ENCODE measurements at places on chromosomes 5 and 9.
A peak's percentile ranks its signal among the peaks of the same experiment; 100 is the strongest.

GRCh38 chr9:109604781-109605180, 106.7 kb upstream of the PTPN3 start:
- no peak for DNase-seq

DNA sequence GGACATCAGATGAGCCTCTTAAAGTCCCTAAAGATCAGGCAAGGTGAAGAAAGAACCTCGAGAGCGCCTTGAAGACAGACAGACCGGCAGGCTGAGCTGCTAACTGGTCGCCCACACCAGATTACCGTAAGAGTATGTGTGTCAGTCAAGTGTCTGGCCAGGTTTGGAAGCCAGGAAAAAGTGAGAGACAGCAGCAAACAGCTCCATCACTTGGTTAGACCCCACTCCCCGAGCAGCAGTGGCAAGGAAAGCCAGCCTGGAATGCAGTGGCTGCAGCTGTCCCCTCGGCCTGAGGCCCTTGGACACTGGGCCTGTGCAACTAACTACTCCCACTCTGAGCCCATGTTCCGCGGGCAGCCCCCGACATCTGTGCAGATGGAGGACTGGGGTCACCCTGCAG, 214.1 kb downstream of the DIRAS2 start:
- DNase-seq = no peak

- DNase-seq = no peak
Measured at GRCh38 chr5:756865-757345, 27.6 kb downstream of the ZDHHC11B start.

GRCh38 chr5:89181546-89181945, 298.6 kb upstream of the MEF2C start:
- no peak for DNase-seq

DNA sequence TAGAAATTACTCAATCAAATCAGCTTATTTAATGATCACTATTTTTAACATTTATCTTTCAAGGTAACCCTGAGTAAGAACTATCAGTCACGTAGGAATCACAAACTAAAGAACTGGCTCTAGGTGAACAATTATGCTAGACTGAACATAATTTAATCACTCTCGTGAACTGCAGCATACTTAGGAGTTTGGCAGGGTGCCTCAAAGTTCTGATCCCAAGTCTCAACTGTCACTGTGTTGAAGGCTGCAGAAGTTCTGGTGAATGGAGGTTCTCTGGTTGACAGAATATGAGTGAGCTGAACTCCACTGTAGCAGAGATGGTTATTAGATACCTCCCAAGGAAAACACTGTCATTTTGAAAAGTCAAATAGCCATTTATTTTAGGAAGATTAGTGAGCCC, 89.1 kb downstream of the KLHL3 start:
- no peak for DNase-seq

DNA sequence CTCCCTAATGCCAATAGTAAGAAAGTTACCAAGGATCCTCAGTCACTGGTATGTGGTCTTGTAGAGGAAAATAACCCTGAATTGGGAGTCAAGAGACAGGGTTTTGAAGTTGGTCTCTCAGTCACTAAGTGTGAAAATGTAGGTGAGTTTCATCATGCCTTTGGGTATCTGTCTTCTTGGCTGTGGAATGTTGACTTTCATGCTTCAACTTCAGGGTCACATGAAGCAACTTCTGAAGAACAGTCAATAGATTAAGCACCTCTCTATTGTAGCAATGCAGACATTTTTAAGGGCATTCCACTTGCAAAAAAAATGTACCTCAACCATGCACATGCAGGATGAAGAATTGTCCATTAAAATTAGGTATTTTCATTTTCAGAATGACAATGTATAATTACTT, 194.6 kb downstream of the CSNK1G3 start:
- no peak for DNase-seq

GRCh38 chr5:141326088-141326854, 4.0 kb upstream of the PCDHGA1 start:
- peak; percentile 62 for DNase-seq

GRCh38 chr9:121486043-121486442, 13.6 kb downstream of the GGTA1 start:
- DNase-seq = no peak

DNA sequence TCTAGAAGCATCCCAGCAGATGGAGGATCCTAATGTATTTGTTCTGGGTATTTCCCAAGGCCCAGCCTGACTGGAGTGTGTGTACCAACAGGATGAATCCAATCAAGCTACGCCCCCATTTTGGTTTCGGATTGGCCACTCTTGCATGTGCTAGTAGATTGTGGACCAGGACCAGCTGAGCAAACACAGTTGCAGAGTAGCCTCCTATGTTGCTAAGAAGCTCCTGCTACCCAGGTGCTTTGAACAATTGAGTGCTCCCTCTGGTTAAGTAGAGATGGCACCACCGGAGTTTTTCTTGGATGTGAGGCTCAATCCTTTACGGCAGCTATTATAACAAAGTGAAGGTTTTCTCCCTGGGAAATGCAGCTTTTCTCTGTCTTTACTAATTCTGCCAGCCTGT, 204.5 kb downstream of the NTRK2 start:
- DNase-seq = no peak

DNA sequence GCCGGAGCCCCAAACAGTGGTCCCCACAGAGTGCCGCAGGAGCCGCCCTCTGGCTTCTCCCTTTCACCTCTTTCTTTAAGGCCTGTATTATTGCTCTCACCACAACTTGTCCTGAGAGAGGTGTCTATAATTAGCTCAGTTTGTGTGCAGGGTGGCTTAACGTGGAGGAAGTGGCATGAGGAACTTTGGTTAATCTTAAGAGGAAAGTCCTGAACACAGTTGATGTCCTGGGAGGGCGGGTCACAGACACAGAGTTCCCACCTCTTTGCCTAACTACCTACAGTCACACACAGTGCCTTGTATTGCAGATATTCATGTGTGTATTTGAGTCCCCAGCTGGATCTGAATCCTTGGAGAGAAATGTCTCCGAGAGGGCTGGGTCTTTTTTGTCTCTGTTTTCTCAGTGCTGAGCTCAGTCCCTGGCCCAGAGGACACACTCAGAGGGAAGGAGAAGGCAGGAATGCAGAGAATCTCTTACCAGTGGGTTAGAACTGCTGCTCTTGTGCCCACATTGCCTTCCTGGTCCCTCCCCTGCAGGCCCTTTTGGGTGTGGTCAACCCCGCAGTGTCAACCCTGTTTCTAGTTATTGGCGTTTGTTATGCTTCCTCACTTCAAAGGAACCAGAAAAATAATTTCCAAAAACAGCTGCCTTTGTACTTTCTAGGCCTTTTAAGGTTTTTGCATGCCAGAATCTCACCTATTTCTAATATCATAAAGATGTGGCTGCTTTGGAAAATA, 392.5 kb downstream of the KDM4C start:
- DNase-seq = no peak

- DNase-seq = no peak
Measured at GRCh38 chr5:140383300-140383699, 18.3 kb upstream of the ANKHD1 start.

DNA sequence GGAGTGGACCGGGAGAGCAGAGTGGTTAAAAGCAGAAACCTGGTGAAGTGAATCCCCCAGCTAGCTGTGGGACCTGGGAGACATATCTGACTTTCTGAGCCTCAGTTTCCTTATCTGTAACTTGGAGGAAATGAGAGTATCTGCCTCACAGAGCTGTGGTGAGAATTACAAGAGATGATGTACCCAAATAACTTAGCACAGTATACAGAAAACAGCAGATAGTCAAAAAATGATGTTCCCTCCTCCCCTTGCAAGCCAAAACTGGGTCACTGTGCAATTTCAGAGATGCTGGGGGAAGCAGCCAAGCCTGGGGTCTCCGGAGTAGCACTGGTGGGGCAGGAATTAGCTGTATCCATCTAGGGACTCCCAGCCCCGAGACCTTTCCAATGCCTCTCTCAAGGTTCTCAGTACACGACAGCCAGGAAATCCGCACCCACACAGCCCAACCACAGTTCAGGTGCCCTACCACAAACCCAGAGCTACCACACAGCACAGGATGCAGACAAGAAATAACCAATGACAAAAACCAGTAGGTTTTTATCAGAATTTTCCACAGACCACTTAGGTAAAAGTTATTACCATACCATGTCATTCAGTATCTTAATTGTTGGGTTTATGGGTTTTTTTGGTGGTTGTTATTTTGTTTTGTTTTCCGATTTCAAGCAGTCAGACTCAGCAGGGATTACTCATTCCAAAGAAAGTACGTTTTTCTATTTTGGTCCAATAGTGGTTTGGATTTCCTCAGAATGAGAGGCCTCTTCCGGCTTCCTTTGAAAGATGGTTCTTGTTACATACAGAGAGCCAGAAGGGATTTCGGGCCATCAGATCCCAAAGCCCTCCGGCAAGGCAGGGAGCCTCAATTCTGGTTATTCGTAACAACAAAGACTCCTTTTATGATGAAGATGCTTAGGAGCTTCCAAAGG, 4.9 kb upstream of the HRH2 start:
- peak; percentile 45 for DNase-seq

- DNase-seq = no peak
Measured at GRCh38 chr9:100459963-100460362, 13.0 kb upstream of the TMEFF1 start.

- DNase-seq = no peak
Measured at GRCh38 chr5:140363631-140364471, 3.9 kb downstream of the SLC4A9 start.

DNA sequence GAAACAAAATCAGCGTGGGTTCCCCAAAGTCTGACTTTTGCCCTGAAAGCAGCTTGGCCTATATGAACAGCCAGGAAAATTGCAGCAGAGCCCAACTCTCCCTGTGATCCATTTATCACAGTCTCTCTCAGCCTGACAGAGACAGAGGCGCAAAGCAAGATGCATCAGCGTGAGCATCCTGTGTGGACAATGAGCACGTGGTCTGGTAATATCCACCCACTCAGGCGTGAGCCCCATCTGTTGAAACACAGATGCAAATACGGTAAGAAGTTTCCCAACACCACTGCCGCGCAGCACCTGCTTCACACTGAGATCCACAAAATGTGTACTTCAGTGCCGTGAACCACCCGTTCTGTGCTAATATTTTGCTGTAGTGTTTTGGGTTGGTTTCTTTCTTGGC, 114.6 kb downstream of the MRPL36 start:
- no peak for DNase-seq

GRCh38 chr9:97504381-97505216, 3.1 kb downstream of the TMOD1 start:
- no peak for DNase-seq

GRCh38 chr5:127744241-127744640, 41.0 kb downstream of the CCDC192 start:
- no peak for DNase-seq

DNA sequence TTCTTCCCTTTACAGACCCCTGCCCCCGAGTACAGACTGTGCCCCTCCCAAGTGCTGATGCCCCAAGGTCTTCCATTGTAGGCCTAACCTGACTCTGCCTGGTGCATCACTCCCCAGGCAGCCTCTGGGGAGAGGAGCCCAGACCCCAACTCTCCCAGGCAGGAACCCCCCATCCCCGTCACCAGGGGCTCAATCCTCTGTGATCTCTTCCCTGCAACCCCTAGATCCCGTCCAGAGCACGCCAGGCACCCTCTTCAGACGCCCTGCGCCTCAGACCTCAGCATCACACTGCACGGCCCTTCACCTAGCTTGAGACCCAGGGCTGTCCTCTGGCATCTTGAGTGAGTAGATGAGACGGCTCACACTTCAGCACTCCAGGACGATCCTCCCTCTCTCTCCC, 6.4 kb upstream of the EGR1 start:
- no peak for DNase-seq

DNA sequence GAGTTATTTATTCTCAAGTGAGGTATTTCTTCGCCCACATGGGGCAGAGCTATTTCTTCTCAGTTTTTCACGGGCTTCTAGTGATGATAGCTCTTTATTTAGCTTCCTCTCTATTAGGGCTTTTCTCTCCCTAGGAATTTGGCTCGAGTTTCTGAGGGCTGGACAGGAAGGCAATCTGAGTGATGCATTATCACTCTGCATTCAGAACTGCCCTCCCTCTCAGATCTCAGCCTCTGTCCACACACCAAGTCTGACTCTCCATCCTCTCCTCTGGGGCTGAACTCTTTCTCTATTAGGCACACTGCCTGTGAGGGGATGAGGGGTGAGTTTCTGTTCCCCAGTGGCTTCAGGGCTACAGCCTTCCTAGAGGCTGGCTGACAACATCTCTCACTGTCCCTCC, 14.9 kb upstream of the SCAMP1 start:
- peak; percentile 44 for DNase-seq

DNA sequence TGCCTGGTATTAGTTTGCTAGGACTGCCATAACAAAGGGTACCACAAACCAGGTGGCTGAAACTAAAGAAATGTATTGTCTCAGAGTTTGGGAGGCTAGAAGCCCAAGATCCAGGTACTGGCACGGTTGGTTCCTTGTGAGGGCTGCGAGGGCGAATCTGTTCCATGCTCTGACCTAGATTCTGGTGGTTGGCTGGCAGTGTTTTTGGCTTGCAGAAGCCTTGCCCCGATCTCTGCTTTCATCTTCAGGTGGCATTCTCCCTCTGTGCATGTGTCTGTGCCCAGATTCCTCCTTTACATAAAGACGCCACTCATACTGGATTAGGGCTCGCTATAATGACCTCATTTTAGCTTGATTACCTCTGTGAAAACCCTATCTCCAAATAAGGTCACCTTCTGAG, 36.7 kb downstream of the RAI14 start:
- DNase-seq = no peak

GRCh38 chr5:125412561-125413495, 666.4 kb upstream of the ZNF608 start:
- DNase-seq = peak; percentile 76

DNA sequence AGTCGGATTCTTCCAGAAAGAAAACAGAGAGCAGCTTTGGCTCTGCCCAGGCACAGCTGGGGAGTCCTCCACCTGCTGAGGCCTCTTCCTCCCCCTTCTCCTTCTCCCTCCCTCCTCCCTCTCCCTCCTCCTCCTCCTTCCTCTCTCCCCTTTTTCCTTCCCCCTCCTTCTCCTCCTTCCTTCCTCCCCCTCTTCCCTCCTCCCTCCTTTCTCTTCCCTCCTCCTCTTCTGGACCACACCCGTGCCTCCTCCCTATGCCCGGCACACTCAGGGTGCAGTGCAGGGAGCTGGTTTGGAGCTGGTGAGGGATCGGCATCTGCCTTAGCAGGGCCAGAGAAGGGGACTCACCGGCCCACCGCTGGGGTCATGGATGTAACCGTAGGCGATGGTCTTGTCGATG, 30.2 kb downstream of the DBH start:
- DNase-seq = no peak

GRCh38 chr9:89079391-89079790, 88.1 kb downstream of the S1PR3 start:
- DNase-seq = peak; percentile 6

DNA sequence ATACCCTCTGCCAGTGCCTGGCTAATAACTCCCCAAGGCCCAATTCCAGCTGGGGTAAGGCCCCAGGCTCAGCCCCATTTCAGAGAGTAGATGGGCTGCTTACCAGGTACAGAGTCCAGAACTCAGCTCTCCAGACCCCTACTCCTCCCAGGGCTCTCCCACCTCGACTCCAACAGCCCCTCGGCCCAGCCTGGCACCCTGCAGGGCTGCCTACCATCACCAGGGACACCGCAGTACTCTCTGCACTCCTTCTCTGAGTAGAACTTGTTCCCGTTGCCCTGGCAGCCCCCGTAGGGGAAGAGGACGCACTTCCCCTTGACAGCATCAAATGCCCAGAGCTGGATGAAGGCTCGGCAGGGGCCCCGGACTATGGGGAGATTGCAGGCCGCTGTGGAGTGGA, 17.4 kb downstream of the AMBP start:
- no peak for DNase-seq

All from stromal cell of bone marrow (primary cell).